ENCODE measurements at places on chromosomes 4 and X. TPM values are rescaled to one million over a fixed set of nuclear protein-coding genes. Genes with fewer than 3 reads are reported as not detected.

Gene TBX22
- not detected for total RNA-seq

Gene MAGEA3
- not detected for total RNA-seq

- no peak for DNase-seq
Measured at GRCh38 chr4:28948501-28948900, 1771.7 kb upstream of the PCDH7 start.

GRCh38 chrX:28042260-28042659, 61.0 kb upstream of the DCAF8L1 start:
- DNase-seq: no peak

DNA sequence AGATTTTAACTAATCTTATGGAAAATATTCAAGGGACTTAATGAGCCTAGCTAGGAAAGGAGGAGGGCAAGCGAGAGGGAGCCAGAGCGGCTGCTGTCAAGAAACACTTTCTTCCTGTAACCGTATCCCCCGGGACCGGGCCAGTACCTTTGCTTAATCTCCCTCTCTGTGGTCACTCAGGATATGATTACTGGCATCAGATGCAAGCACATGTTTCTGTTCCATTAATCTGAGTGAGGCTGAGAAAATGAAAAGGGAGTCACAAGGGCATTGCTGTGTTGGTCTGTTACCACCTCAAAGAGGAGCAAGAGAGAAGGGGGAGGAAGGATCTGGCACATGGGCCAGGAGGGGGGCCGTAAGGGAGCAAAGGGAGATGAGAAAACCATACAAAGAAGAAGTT, 356.7 kb upstream of the GATB start:
- DNase-seq: no peak

Data from Caco-2 (cell line).